ENCODE measurements at places on chromosomes 12 and 14.
A peak's percentile ranks its signal among the peaks of the same experiment; 100 is the strongest.

DNA sequence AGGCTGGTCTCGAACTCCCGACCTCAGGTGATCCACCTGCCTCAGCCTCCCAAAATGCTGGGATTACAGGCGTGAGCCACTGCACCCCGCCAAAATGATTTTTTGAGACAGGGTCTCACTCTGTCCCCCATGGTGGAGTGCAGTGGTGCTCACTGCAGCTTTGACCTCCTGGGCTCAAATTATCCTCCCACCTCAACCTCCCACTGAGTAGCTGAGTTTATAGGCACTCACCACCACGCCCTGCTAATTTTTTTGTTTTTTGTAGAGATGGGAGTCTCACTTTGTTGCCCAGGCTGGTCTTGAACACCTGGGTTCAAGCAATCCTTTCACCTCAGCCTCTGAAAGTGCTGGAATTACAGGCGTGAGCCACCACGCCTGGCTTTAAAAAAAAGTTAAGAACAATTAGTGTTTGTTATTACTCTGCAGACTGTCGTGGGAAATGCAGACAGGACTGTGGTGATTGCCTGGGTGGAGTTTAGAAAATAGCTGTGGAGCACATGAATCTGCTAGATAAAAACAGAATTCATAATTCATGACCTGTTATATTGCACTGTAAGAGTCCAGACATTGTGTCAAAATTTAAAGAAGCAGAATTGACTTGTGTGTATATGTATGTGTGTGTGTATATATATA, 9.2 kb upstream of the COX6A1 start:
- no peak for DNase-seq

GRCh38 chr12:132615579-132616038, 3.0 kb upstream of the P2RX2 start:
- no peak for DNase-seq

- no peak for DNase-seq
Measured at GRCh38 chr12:116443821-116444589, 115.2 kb upstream of the MAP1LC3B2 start.

- DNase-seq = no peak
Measured at GRCh38 chr14:82052778-82053177, 519.1 kb upstream of the SEL1L start.

DNA sequence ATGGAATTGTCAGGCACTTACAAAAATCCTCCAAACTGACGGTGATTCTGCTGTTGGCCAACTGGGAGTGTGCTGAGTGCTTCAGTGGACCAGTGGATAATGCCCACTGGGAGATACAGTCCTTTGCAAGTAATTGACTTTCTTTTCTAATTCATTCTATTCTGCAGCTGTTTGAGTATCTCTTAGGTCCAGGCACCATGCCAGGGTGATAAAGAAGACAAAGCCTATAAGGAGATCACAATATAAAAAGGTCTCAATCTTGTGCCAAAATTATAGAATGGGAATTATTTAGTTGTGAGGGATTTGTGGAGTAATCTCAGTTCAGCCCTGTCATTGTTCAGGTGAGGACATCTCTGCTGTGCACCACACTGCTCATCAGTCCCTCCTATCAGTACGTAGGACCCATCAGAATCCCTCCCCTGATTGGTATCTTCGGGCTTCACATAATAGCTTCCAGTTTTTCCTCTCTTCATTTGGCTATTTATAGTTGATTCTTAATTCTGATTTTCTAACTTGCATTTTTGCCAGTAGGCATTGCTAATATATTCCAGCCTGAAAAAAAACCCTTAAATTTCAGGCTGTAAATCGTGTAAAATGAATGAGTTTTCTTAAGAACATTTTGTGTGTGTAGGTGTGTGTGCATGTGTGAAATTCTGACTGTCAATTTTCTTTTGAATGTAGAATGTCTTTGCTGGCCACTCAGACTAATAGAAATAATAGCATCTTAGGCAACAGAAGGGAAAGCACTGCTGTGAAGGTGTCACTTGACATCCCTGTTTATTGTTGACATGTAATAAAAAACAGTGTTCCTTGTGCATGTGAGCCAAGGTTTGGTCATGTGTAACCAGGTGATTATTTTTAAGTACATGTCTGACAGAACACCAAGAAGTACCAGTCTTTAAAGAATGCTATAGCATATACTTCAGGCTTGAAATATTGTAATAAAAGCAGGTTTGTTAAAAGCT, 457.6 kb upstream of the RGS6 start:
- peak; percentile 71 for DNase-seq

DNA sequence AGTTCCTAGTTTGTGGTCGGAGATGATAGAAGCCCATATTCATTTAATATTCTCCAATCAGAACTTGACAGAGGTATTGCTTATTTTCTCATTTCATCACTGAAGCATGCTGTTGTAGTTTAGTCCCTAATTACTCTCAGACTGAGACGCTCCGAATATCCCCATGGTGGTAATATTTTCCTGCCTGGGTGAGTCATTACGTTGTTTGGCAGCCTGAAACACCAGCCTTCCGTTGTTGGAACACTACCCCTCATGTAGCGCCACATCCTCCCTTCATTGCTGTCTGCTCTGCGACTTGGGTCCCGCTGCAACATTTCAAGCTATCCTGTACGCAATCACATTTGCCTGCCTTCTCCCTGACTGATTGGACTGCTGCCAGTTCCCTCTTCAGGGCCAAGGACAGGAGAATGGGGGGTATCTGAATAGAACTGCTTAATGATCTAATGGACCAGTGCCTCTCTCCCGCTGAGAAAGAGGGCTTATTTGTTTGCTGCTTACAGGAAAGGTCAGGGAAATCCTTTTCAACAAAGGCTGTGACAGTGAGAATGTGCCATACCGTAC, 369.1 kb downstream of the NPAS3 start:
- DNase-seq = peak; percentile 4

- DNase-seq = no peak
Measured at GRCh38 chr12:31526158-31526546, 64.8 kb downstream of the DENND5B start.

DNA sequence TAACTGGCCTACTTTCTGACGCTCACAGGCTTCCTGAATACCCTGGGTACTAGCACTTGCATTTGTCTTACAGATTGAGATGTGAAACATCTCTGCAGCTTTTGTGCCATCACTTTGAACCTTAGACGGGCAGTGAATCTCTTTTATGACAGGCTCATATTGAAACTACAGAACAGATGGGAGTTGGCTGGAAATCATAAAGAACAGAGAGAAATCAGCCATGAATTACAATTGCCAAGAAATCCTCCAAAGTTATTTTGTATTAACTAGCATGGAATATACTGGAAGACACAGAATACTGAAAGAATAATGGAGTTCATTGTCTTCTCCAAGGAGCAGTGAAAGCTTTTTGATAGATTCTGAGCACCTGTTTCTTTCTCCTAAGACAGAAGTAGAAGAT, 32.7 kb downstream of the MYF5 start:
- no peak for DNase-seq

GRCh38 chr14:22994762-22995275, 12.5 kb upstream of the AJUBA start:
- peak; percentile 61 for DNase-seq

- DNase-seq = no peak
Measured at GRCh38 chr14:96631621-96632362, 129.6 kb downstream of the PAPOLA start.

DNA sequence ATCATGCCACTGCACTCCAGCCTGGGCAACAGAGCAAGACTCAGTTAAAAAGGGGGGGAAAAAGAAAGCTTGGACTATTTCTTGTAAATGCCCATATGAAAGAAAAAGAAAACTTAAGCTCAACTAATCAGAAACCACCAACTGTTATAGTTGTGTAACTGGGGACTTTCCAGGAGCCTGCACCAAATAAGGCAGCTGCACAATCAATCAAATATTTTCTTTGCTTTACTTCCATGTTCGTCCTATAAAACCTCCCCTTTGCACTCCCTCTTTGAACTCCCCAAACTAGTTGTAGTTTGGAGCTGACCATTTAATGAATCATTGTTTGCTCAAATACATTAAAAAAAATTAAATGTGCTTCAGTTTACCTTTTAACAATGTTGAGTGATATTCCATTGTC, 54.9 kb downstream of the OTOGL start:
- DNase-seq = peak; percentile 49

GRCh38 chr12:78864403-78864869, at the start of gene SYT1:
Gene SYT1 (plus strand): TSS chr12:78864774.
- peak; percentile 91 for DNase-seq

DNA sequence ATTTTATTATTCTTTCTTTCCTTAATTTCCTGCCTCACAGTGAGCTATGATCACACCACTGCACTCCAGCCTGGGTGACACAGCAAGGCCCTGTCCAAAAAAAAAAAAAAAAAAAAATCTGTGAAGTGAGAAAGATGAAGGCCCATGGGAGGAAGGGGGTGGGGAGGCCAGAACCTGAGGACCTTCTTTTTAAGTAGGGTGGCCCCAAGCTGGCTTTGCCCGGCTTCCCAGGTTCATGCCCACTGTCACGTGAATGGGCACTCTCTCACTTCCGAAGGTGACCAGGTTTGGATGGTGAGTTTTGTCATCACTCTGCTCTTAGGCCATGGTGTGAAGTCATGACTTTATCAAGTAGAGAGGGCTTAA, 82.3 kb downstream of the TNFAIP2 start:
- no peak for DNase-seq

DNA sequence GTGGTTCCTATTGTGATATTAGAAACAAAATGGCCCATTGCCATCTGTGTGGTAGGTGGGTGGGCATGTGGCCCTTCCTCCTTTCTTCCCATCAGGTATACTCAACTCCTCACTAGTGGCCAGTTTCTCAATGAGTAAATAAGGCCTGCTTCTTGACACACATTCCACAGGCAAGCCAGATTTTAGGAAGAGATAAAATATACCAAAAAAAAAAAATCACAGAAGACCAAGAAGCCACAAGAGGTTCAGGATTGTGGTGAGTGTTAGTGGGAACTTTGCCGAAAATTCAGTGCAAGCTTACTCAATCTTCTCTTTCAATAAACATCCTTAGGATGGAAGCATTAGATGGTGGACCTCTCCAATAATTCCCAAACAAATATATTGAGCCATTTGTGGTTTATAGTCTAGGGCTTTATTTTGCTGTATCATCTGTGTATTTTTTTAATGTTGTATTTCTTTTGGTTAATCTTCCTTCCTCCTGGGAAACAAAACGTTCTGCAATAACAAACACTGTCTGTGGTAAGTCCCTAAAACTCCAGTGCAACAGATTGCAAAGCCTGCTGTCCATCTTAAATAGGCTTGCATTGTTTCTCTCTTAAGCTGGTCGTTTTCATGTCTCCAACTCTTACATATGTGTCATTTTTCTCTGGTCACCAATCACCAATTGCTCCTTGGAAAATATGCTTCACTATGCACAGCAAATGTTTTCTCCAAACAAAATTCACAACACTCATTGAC, 289.9 kb upstream of the KITLG start:
- no peak for DNase-seq

- no peak for DNase-seq
Measured at GRCh38 chr12:82688596-82688995, 1.9 kb downstream of the TMTC2 start.

DNA sequence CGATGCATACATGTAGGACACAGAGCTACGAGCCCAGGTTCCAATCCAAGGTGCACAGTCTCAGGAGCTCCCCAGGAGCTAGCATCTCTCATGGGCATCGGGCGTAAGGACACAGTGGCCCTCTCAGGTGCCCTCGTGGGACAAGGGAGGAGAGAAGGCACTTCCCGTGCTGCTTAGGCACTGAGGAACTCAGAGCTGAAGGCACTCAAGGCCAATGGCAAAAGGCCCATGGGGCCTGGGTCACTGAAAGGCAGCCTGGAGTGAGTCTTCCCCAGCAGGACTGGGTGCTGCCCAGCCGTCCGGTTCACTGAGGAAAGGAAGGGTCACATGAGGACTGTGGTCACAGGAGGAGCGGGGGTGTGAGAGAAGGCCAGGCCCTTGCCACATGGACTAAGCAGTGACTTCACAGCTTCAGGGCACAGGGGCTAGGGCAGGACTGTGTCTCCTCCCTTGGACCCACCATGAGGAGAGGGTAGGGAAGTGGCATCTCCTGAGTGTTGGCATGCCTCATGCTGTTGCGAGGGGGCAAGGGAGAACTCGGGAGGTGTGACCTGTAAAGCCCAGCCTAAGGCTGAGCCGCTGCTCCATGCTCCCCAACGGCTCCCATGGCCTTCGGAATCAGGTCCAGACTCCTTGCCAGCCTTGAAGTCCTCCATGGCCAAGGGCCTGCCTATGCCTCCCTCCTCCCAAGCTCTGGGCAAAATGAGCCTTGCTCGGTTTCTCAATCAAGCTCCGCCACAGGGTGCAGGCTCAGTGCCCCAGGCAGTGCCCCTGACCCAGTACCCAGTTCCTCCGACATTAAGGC, 51.8 kb downstream of the CHGA start:
- DNase-seq = no peak

- no peak for DNase-seq
Measured at GRCh38 chr12:90111791-90112580, 403.3 kb upstream of the ATP2B1 start.

GRCh38 chr12:113214895-113215400, 6.3 kb upstream of the TPCN1 start:
- DNase-seq = peak; percentile 97

DNA sequence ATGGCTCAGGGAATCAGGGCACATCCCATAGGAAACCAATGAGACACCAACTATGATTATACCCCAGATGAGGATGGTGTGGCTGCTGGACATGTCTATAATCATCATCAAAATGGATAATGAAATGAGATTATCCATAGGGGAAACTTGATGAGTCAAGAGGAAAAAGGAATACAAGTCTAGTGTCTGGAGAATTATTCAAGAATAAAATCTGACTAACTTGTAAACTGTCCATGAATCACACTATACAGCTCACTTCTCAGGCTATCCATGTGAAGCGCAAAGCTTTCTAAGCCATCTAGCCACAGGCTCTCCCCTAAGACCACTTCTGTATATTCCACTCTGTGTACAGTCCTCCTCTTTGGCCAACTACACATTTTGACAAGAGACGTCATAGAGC, 52.5 kb downstream of the DUSP16 start:
- DNase-seq = peak; percentile 32

DNA sequence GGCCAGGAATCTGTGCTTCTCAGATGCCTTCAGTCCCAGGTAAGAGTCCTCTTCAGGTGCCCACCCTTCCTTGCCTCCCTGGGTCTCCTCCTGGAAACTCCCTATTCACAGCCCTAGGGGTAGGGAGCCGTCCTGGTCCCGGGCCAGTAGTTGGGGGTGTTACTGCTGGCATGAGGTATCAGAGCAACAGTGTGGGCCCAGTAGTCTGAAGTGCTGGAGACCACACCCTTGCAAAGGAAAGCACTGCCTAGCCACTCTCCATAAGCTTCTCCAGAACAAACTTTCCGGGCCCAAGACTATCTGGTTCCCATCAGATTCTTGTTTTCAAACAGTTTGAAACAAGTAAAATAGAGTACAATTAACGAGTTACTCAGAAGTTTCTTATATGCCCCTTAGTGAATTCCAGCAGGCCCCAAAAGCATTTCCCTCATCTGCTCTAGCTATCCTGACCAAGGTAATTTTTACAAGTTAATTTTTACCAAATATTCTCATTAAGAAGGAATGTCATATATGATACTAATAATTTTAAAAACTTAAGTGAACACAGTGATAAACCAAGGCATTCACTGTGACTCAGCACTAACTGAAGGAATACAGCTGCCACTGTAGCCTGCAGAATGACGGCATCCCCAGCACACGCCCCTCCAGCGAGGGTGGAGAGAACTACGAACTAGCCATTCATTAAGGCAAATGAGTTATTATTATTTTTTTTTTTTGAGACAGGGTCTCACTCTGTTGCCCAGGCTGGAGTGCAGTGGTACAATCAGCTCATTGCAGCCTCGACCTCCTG, 49.4 kb downstream of the MOK start:
- peak; percentile 66 for DNase-seq
